ENCODE measurements at places on chromosomes 1 and 21.

- DNase-seq = no peak
Observed at GRCh38 chr1:231931146-231931545, 304.6 kb downstream of the DISC1 start.

DNA sequence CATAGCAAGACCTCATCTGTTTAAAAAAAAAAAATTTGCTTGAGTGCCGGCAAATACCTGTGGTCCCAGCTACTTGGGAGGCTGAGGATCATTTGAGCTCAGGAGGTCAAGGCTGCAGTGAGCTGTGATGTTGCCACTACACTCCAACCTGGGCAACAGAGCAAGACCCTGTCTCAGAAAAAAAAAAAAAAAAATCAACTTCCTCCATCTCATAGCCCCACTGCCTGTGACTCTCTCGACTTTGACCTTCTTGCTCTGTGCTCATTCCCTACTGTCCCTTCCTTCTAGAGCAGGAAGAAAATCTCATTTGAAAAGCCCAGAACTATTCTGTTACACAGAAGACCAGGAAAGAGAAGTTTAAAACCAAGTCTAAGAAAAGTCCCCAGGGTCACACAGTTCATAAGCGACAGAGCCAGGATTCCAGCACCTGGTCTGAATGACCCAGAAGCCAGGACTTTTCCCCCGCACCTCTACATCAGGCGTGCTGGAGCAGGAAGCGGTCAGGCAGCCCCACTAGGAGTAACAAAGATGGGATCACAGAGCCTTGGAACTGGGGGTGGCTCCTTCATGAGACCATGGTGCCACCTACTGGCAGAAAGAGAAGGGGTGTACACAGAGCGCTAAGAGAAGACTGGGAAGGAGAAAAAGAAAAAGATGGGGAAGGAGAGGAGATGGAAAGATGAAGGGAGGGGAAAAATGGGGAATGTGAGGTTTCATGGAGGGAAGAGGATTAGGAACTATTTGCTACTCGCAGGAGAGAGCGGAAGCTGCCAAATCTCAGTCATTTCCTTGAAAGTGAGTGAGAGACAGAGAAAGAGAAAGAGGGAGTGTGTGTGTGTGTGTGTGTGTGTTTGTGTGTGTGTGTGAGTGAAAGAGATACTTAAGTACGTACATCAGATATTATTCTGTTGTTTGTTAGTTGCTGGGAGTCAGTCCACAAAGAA, 3.1 kb upstream of the P3R3URF start:
- peak; percentile 86 for DNase-seq

GRCh38 chr1:192453360-192453992, 122.1 kb upstream of the RGS1 start:
- no peak for DNase-seq

DNA sequence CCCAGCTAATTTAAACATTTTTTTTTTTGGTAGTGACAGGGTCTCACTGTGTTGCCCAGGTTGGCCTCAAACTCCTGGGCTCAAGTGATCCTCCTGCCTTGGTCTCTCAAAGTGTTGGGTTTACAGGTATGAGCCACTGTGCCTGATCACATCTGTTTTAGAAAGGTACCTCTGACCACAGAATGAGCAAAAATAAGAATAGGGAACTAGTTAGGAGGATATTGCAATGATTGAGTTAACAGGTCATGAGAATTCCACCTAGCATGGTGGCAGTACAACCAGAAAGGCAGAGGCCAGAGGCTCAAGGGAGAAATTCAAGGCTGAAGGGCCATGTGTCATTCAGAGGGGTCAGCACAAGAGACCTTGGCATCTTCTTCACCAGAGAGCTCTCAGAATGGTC, 49.6 kb downstream of the ELAPOR1 start:
- DNase-seq = no peak

DNA sequence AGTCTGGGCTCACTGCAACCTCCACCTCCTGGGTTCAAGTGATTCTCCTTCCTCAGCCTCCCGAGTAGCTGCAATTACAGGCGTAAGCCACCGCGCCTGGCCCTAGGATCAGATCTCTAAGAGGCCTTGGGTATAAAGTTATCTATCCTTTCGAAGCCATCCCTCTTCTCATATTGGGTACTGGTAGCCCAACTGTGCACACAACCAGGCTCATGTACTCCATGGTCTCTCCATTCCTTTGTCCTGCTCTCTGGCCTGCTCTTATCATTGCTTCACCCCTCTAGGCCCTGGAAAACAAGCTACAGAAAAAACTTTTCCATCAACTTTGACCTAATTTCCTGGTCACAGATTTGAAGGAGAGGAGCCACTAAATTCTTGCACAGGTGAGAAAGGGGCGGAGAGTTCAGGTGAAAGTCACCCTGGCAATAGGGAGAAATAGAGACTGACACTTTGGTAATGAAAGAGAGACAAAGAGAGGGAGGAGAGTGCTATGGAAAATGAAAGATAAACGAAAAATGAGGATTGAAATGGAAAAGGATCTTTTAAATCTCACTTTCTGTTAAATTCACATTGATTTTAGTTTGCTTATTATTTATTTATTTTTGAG, 6.0 kb downstream of the TXNIP start:
- no peak for DNase-seq

DNA sequence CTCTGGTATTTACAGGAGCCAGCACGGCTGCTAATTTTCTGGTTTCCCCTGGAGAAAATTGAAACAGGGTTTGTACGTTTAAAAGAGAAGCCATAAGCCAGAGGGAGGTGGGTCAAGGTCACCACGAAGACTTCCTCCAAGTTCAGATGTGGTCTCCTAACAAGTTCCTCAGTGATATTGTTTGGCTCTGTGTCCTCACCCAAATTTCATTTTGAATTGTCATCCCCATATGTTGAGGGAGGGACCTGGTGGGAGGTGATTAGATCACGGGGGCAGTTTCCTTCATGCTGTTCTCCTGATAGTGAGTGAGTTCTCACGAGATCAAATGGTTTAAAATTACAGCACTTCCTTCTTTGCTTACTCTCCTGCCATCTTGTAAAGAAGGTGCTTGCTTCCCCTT, 295.4 kb upstream of the DAB1 start:
- DNase-seq = no peak

- no peak for DNase-seq
Observed at GRCh38 chr1:208534599-208534897, 290.4 kb upstream of the PLXNA2 start.

Data from NCI-H748 treated with DMSO at 0.1 percent for 48 hours (cell line).